Stimulated activated naive CD4-positive, alpha-beta T cell treated with Interleukin-2 at 50 U/mL for 16 hours (primary cell): ENCODE measurements at places on chromosomes 13 and 19.

GRCh38 chr19:49149652-49150105, 5.5 kb downstream of the HRC start:
- no peak for DNase-seq

- no peak for DNase-seq
These were observed 27.3 kb upstream of the TPP2 start for GRCh38 chr13:102569488-102569887.

DNA sequence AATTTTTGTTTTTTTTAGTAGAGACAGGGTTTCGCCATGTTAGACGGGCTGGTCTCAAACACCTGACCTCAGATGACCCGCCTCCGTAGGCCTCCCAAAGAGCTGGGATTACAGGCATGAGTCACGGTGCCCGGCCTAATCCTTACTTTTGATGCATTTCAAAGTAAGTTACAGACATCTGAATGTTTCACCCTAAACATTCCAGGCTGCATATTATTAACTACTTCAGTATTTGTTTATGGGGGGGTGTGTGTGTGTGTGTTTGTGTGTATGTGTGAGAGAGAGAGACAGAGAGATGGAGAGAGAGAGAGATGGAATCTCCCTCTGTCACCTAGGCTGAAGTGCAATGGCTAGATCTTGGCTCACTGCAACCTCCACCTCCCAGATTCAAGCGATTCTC, 13.1 kb downstream of the SULT2B1 start:
- DNase-seq = no peak

DNA sequence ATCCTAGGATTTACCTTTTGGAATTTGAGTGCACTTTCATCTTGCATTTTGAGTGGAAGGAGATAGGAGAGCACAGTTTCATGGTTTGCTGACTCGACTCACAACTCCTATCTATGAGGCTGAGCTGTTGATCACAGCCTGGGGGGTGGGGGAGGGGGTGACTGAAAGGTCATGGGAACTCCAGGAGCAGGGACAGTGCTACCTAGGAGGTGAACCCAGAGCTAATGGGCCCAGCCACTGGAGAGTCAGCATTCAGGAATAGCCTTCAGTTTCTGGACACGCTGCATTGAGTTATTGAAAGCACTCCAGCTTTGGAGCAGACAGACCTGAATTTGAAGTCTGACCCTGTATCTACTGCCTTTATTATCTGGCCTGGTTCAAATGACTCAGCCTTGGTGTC, 339.9 kb downstream of the SLC7A1 start:
- DNase-seq = no peak

GRCh38 chr19:45403781-45404556, 900 bp downstream of the PPP1R13L start:
- peak; percentile 40 for DNase-seq

GRCh38 chr13:24073657-24074056, 86.9 kb upstream of the SPATA13 start:
- no peak for DNase-seq
